ENCODE measurements at places on chromosomes 7 and 10.
A peak's percentile ranks its signal among the peaks of the same experiment; 100 is the strongest.

DNA sequence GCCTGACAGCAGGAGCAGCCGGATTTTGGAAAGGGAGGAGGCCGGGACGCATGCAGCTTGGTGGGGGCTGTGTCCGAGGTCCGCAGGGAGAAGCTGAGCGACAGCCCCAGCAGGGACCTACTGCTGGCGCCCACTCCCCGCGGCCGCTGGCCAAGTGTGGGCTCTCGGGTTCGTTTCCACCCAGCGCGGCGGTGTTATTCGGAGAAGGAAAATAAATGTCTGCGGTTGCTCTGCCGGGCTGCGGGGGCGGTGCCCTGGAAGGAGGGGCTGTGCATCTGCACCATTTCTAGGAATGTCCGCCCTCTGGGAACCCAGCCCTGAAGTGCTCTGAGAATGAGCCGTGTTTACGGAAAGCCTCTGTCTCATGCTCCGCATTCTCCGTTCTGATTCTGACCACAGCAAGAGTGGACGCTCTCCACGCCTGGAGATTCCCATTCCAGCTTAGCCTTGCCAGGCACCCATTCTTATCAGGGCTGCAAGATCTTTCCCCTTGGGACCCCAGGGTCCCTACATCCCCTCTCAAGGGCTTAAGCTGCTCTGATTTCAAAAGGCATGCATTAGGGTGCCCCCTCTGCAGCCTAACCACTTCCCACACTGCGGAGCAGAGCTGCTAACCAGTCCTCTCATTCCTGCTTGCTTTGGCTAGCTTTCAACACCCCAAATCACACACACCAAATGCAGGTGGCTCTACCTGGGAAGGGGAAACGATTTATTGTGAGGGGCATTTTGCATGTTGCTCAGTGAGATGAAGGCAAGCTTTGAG, 256.6 kb upstream of the GLI3 start:
- DNase-seq: no peak

- no peak for DNase-seq
Measured at GRCh38 chr10:129552119-129552518, 85.1 kb downstream of the MGMT start.

GRCh38 chr10:3034616-3035015, 32.7 kb upstream of the PFKP start:
- no peak for DNase-seq

DNA sequence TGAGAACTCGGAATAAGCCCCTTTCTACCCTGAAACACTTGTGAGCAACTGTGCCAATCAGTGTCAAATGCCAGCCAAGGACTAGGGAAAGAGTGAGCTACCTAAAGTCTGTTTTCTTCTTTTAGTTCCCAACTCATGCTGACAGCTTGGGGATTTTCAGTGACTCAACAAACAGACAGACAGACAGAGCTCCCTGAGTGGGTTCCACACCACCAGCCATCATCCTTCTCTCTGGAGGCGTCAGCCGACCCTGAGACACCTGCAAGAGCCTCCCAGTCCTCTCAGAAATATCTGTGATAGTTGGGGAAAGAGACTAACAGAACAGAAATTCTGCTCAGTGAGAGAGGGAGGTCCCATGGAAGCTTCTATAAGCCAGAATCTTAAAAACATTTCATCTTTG, 49.5 kb downstream of the GATA3 start:
- no peak for DNase-seq

- no peak for DNase-seq
Measured at GRCh38 chr10:119518936-119519335, 23.6 kb downstream of the RGS10 start.

GRCh38 chr10:11440250-11441150, 170.9 kb downstream of the USP6NL start:
- DNase-seq: no peak

- DNase-seq: no peak
Measured at GRCh38 chr10:86259901-86260562, 106.6 kb downstream of the GRID1 start.

DNA sequence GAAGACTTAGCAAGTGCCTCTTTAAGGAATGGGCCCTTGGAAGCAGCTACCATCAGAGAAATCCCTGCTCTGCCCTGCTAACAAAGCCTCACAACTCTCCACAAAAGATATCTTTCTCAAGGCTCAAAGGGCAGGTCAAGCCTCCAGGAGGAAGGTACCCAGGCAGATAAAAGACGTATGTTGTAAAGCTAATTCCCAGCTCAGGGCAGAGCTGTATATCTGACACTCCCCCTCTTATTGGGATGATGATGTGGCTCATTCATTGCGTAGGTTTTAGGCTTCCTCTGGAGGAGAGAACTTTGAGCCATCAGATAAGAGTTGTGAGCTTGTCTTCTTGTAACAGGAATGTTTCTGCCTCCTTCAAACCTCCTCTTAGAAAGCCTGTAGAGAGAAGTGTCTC, 145.4 kb downstream of the CALN1 start:
- no peak for DNase-seq

- DNase-seq: no peak
Measured at GRCh38 chr7:28771906-28772622, 186.1 kb downstream of the TRIL start.

GRCh38 chr10:28681291-28681763, 4.0 kb downstream of the BAMBI start:
- DNase-seq: no peak

- no peak for DNase-seq
Measured at GRCh38 chr10:14416308-14416700, 85.6 kb upstream of the FRMD4A start.

GRCh38 chr10:125343118-125343925, 183.0 kb upstream of the CTBP2 start:
- no peak for DNase-seq

- no peak for DNase-seq
Measured at GRCh38 chr7:77329466-77330168, 86.5 kb downstream of the GSAP start.

GRCh38 chr7:39703144-39703543, 79.8 kb downstream of the RALA start:
- no peak for DNase-seq

DNA sequence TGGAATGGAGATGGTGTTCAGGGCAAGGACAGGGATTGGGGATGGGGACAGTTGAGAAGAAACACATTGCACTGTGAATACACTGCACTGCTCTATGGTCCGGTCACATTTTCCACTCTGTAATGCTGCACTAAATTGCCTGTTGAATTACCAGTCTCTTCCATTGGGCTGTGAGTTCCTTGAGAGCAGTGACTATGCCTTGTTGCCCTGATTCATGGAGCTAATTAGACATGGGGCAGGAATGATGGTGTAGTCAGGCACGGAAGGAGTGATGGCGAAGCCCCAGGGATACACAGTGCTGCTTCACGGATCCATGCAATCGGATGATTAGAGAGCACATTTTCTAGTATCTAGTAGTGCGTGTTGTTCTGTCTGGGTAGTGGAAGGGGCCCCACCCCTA, 25.4 kb upstream of the GPAM start:
- no peak for DNase-seq

- no peak for DNase-seq
Measured at GRCh38 chr7:55508221-55509011, 63.9 kb downstream of the VOPP1 start.

DNA sequence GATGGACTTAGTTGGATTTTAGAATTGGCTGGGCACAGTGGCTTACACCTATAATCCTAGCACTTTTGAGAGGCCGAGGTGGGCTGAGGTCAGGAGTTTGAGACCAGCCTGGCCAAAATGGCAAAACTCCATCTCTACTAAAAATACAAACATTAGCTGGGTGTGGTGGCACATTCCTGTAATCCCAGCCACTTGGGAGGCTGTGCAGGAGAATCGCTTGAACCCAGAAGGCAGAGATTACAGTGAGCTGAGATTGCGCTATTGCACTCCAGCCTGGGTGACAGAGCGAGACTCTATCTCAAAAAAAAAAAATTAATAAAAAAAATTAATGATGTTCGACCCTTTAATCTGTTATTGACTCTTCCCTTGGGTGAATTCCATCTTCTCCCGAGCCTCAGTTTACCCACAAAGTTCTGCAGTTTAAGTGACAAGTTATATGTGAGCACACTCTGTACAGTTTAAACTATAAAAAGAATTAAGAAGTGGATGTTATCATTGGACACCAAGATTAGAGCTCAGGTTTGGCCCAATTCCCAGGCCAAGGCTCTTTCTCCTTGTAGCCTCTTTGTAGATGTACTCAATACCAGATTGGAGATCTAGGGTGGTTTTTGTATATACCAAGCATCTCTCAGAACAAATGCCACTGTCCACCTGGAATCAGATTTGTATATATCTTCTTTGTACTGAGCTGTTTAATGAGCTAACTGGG, 15.0 kb downstream of the KAT6B start:
- DNase-seq: no peak

- peak; percentile 40 for DNase-seq
Measured at GRCh38 chr10:91163269-91163868, 57.1 kb upstream of the PCGF5 start.

DNA sequence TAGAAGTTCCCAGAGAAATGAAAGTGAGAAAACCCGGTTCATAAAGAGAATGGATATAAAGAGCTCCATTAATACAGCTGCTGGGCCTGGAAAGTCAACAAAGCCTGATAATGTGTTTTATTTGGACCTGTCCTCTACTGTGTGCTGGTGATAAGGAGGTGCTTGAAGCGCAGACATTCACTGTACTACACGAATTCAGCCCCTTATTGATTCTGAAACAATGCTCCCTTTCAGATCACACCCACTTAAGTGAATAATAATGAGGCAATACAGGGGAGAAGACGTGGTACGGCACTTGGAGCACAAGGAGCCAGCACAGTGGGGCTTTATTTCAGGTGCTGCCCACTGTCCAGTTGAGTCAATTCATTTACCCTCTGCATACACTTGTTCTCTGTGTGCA, 260.8 kb downstream of the FGFR2 start:
- no peak for DNase-seq

DNA sequence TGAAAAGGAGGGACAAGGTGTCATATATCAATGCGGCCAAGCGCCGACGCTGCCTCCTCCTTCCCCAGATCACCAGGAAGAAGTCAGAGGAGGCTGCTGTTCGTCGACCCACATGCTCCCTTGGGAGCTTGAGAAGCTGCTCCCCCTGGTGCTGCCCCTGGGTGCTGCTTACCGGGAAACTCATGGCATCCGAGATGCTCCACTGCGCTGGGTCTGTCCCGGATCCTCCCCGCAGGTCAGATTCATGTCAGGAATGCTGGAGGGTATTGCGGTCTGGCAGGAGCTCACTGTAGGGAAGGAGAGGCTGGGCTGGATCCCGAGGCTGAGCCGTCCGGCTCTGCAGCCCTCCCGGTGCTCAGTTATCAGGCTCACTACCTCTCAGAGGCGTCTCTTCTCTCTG, 123.7 kb upstream of the FAM20C start:
- DNase-seq: no peak

Data from stimulated activated CD4-positive, alpha-beta T cell treated with anti-CD3 and anti-CD28 coated beads, Interleukin-1b, Interleukin-23, amount 100 ng/mL, for 1 hour (primary cell).